ENCODE measurements at places on chromosomes 2 and 18.

- DNase-seq = no peak
Observed at GRCh38 chr2:48343571-48344440, 186.1 kb upstream of the STON1 start.

DNA sequence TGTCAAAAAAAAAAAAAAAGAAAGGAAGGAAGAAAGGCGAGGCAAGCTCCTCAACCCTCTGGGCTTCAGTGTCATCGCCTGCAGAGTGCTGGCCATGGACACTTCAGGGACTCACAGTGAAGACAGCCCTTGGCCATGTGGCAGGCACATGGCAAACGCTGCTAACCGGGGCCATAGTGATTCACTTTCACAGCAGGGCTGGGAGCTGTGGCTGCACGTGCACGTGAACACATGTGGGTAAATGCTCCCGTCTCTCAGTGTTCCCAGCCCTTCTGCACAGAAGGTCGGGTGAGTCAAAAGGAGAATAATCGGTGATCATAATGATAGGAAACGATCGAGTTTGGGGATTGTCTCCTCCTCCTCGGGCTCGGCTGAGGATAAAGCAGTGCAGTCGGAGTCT lies 46.1 kb upstream of the UBE2F start:
- DNase-seq = no peak

DNA sequence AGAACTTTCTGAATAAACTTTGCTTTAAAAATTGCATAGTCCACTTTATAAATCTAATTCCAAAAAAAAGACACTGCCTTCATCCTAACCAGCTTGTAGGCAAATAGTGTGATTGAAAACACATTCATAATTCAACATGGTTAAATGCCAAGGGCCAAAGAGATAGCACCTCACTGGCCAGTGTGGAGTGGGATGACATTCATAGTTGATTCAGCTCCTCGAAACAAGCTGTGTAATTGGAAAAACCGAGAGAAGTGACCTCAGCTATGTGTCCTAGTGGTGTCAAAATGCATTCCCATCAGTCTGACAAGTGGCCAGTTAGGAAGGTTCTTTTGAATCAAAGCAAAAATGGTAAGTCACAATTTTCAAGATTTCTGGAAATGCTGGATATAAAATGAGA lies 1068.5 kb upstream of the CELF4 start:
- DNase-seq = no peak

DNA sequence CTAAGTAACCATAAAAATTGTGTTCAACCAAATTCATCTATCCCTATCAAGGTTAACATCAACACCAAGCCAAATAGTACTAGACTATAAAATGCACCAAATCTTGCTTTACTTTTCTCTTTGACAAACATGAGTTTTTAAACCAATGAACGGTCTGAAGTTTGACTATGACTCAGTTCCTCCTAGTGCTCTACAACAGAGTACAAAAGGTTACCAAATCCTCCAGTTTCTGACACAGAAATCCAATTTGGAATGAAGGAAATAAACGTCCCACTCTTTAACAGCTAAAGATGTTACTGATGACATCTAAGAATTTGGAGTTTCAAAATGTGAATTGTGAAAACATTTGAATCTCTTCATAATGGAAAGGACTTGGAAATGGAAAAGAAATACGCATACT lies 11.8 kb upstream of the ACVR1 start:
- no peak for DNase-seq

All from stimulated activated CD8-positive, alpha-beta memory T cell treated with anti-CD3 and anti-CD28 coated beads, Interleukin-15, amount 100 ng/mL, for 48 hours (primary cell).